ENCODE measurements at places on chromosomes 1 and 21.

DNA sequence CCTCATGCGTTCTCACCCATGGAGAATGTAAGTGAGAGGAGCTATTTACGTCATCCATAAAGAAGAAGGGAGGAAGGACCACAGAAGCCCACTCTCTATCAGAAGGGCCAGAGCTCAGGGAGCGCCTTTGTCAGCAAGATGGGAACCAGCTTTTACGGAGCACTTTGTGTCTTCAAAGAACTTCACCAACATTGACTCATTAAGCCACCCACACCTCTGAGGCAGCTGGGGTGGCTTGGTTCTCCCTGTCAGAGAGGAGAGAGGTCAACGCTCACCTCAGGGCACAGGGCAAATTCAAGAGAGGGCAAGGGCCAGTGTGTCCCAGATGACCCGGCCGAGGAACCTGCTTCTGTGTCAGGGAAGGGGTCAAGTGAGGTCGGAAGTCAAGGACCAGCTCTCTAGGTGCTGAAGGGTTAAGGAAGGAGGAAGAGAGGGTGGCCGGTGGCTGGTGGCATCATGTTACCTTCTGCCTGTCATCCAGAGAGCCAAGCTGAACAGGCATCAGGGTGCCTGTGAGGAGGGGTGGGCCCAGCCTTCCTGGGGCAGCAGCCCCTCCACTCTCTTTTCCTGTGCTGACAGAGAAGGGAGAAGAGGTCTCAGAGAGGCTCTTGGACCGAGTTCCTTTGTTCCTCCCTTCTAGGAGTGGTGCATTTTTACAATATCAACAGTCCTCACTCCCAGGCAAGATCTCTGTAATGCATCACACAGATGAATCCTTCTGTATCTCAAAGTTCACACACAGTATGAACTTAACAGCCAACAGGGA is 109.0 kb downstream of the ETS2 start:
- no peak for DNase-seq

DNA sequence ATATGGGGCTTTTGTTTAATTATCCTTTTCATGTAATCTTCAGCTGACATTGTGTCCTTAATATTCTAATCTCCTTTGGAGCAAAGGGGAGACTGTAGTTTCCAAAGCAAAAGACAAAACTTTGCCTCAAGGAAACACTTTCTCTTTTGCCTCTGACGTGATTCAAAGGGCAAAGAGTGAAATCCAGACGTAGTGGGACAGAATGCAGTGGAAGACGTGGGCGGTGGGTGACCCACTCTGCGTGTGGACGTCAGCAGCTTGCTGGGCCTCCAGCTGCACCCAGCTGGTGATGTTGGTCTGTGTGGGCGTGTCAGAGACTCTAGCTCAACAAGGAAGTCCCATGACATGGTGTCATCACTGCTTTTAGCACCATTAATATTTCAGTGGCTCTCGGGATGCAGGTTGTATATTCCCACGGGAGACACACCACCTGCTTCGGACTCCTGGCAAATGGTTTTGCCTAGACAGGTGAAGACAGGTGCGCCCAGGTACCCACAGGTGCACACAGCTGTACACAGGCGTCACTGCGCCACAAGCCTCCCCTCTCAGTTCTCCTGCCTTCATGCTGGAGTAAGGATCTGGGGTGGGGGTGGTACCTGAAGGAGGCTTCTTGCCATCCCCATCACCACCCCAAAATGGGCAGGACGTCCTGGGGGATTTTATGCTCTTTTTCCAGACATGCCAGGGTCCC is 292.1 kb upstream of the VAMP3 start:
- DNase-seq = peak; percentile 86

DNA sequence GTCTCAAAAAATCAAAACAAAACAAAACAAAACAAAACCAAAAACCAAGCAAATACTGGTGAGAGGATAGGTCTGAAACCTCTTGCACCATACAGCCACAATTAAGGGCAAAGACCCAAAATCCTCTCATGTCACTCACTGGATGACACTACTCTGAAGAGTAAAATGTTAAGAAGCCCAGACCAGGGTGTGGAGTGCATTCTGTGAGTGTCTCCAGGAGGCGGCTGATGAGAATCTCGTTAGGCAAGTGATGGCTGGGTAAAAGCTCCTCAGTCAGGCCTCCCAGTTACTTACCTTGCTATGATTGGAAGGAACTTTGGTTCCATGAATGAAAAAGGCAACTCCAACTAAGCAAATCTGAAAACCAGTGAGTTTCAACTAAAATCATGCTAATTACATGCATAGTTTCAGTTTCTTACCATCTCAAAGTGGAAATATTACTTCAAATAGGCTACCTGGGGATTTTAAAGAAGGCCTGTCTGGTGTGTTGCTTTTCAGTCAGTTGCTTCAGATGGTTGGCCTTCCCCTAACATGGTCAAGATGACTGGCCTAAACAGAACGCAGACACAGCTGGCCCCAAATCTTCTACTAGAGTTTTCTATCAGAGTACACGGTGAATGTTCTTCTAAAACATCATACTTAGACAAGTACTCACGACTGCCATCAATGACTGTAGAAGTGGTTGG is 95.1 kb downstream of the KIAA0319L start:
- no peak for DNase-seq

DNA sequence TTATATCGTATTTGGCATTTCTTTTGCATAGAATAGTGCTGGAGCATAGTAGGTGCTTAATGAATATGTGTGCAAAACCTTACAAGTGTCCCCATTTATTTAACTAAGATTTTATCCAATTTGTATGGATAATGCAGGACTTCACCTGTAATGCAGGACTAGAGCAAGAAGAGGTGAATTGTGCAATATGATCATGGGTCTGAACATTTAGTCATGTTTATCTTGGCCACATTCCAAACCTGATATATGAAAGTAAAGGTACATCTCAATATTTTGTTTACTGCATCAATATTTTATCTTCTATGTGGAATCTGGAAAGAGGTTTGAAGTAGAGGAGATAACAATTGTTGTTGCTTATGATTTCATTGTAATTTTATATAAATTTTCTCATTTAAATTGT is 1626.7 kb upstream of the B3GALT2 start:
- DNase-seq = peak; percentile 0

DNA sequence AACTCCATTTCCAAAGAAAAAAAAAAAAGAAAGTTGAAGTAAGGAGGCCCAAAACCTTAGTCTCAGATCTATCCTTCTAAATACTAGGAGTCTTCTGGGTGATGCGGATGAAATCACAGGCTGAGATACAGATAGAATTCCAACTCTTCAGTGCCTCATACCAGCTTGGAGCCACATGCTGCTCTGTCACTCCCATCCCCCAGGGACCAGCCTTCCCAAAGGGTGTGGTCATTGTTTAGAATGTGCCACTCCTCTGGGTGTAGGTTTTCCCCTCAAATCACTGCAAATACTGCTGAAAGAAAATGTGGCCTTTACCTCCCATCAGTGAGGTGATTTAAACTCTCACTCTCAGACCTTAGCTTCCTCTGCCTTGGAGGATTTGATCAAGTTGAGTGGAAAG is 112.9 kb downstream of the CDC7 start:
- no peak for DNase-seq

DNA sequence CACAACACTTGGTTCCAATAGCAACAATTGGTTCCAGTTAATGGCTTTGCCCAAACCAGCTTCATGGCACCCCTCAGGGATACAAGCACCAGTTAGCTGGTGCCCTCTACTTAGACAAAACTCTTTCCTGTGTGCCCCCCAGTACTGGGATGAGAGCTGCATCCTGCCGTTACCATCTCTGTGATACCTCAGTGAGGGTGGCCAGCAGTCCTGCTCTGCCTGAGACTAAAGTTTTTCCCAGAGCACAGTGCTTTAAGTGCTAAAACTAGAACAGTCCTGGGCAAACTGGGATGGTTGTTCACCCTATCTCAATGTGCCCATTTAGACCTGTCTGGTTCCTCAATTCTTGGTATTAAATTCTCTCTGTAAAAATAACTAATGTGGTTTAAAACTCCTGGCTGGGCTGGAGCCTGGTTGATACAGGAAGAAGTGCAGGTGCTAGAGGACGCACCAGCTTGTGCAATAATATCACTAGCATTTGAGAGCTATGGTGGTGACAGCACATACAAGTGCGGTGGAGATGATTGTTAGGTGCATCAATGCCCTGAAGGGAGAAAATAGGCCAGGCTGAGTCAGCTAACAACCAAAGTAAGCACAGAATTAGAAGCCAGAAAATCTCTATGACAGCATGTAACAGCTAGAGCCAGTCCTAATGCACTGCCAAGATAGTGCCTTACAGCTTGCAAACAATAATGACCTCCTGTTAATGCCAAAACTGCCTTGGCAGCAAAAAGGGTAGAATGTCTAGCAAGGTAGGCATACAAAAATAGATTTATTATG is 179.8 kb upstream of the GALNT2 start:
- DNase-seq = no peak

DNA sequence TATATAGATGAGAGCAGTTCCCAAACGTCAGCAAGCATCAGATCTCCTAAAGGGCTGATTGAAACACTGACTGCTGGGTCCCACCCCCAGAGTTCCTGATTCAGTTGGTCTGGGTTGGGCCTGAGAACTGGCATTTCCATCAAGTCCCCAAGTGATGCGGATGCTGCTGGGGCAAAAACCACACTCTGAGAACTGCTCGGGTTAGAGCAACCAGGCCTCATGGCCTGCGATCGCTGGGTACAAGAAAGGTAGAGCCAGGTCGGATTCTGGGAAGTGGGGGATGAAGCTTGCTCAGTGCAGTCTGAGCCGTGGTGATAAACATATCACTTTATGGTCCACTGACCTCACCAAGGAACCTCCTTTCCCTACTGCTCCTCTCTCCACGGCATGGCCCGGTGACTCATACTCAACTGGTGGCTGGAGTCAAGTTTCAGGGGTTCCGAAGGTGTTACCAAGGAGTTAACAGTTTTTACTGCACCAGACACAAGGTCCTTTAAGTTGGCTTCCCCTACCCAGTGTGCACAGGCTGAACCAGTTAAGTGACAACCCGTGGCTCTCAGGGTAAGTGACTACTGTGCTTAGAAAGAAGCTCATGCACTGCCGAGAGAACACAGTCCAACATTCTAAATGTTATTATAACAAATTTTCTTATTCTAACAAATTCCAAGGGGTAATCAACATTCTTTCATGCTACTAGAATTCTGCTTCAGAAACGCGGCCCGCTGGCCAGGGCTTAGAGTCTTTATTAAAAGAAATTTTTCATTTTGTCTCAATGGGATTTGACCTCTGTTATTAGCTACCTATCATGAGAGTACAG is 153.5 kb downstream of the TGFBR3 start:
- no peak for DNase-seq

GRCh38 chr1:42305639-42306038 is 29.4 kb downstream of the FOXJ3 start:
- DNase-seq = no peak

- DNase-seq = peak; percentile 92
Measured at GRCh38 chr21:42865776-42866160, 13.6 kb downstream of the WDR4 start.

DNA sequence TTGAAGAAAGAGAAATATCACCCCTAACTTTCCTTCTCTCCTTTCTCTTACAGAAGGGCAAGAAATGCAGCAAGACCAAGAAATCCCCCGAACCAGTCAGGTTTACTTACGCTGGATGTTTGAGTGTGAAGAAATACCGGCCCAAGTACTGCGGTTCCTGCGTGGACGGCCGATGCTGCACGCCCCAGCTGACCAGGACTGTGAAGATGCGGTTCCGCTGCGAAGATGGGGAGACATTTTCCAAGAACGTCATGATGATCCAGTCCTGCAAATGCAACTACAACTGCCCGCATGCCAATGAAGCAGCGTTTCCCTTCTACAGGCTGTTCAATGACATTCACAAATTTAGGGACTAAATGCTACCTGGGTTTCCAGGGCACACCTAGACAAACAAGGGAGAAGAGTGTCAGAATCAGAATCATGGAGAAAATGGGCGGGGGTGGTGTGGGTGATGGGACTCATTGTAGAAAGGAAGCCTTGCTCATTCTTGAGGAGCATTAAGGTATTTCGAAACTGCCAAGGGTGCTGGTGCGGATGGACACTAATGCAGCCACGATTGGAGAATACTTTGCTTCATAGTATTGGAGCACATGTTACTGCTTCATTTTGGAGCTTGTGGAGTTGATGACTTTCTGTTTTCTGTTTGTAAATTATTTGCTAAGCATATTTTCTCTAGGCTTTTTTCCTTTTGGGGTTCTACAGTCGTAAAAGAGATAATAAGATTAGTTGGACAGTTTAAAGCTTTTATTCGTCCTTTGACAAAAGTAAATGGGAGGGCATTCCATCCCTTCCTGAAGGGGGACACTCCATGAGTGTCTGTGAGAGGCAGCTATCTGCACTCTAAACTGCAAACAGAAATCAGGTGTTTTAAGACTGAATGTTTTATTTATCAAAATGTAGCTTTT is 2.4 kb downstream of the CCN1 start:
- DNase-seq = no peak

GRCh38 chr1:226082959-226083301 is 20.4 kb downstream of the H3-3A start:
- no peak for DNase-seq

- DNase-seq = no peak
Measured at GRCh38 chr1:94693029-94693428, 127.1 kb upstream of the SLC44A3 start.

DNA sequence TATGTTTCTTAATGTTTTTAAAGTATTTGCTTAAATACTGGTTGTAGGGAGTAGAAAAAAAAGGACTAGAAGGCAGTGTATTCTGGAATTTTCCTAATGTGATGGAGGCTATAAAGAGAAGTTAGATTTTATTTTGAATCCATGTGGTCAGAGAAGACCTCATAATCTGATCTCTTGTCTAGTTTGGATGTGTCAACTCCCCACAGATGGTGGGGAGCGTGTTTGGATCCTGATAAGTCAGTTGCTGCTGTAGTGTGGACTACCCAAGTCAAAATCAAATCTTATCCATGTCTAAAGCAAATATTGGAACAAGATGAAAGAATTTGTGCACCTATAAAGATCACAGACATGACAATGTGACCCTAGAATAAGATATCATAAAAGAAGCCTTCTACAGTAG is 918.0 kb downstream of the LTN1 start:
- DNase-seq = no peak

GRCh38 chr1:117638759-117639158 is 32.9 kb downstream of the TENT5C start:
- DNase-seq = peak; percentile 24

- no peak for DNase-seq
Measured at GRCh38 chr1:6683434-6683833, 18.2 kb downstream of the DNAJC11 start.

DNA sequence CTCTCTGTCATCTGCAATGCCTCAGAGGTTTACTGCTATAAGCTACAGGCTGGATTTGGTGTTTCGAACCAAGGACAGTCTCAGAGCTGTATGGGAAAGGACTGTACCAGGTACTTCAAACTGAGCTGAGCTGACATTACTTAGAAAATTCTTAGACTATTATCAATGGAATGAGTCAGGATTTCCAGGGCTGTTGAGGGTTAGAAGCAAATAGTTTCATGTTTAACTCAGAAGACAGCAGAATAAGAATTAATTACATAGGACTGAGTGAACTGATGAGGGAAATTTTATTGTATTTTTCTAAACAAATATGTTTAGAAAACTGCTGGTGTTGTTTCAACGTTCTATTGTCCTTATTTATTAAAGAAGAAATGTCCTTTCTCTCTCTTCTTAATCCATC is 74.3 kb upstream of the CAPZB start:
- DNase-seq = no peak

GRCh38 chr1:110308247-110308646 is 30.9 kb upstream of the RBM15 start:
- DNase-seq = no peak

All from NCI-H1105 (cell line).